ENCODE measurements at places on chromosomes 6 and 20. TPM values are rescaled to one million over a fixed set of nuclear protein-coding genes. Genes with fewer than 3 reads are reported as not detected.

DNA sequence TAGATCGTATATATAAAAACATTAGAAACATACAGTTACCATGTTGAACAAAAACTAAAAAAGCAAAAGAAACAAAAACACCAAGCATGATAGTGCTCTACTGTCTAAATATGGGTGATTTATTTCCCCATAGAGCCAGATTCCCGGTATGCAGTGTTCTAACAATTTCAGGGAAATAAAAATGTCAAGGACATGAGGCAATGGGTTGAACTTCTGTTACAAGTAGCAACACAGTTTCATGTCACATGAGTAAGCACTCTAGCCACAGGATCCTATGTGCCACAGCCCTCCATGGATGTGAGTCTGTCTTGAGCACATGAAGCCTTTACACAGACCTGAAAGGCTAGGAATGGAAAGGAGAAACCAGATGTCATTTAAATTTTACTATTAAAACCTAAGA lies 96.0 kb downstream of the MAP3K5 start:
- H3K4me1 ChIP-seq: no peaks in the 10 kb centered on the region
- peaks cover 33% of the 10 kb centered on the region for H3K36me3 ChIP-seq
- no peak overlapping the region for H3K4me3 ChIP-seq

- H3K36me3 ChIP-seq: no peaks in the 10 kb centered on the region
- no peak for DNase-seq
- H3K4me3 ChIP-seq: no peak overlapping the region
- peaks cover 4% of the 10 kb centered on the region for H3K27me3 ChIP-seq
Observed at GRCh38 chr20:57509665-57510237, 15.2 kb downstream of the CTCFL start.

DNA sequence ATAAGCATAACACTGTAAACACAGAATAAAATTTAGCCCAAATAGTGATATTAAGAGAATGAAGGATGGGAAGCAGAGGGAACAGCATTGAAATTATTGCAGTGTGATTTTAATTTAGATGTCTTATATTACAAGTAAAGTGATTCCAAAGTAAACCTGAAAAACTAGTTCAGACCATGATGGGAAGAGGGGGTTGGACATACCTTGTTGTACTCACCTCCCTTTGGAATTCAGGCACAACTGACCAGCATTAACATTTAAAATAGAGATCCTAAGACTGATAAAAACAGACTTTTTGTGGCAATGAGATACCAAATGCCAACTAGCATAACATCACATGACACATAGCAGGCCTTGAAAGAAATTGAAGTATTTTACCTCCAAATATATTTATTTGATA lies 262.6 kb upstream of the PRND start:
- DNase-seq: no peak
- no peak overlapping the region for H3K4me3 ChIP-seq
- no peaks in the 10 kb centered on the region for H3K36me3 ChIP-seq

DNA sequence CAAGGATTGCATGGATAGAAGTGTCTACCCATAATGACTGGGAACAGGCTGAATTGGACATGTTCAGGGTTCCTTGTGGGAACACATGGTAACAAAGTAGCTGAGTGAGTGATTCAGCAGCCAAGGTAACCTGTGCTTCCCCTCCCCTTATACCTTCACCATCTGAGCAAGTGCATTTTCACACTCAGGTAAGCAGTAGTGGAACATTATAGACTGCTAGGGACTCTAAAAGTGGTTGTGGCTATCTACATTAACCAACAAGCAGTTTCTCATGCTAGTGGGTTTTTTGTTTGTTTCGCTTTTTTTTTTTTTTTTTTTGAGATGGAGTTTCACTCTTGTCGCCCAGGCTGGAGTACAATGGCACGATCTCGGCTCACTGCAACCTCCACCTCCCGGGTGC lies 41.4 kb downstream of the KIZ start:
- H3K27ac ChIP-seq: no peak overlapping the region
- H3K4me3 ChIP-seq: no peak overlapping the region
- no peaks in the 10 kb centered on the region for H3K36me3 ChIP-seq

DNA sequence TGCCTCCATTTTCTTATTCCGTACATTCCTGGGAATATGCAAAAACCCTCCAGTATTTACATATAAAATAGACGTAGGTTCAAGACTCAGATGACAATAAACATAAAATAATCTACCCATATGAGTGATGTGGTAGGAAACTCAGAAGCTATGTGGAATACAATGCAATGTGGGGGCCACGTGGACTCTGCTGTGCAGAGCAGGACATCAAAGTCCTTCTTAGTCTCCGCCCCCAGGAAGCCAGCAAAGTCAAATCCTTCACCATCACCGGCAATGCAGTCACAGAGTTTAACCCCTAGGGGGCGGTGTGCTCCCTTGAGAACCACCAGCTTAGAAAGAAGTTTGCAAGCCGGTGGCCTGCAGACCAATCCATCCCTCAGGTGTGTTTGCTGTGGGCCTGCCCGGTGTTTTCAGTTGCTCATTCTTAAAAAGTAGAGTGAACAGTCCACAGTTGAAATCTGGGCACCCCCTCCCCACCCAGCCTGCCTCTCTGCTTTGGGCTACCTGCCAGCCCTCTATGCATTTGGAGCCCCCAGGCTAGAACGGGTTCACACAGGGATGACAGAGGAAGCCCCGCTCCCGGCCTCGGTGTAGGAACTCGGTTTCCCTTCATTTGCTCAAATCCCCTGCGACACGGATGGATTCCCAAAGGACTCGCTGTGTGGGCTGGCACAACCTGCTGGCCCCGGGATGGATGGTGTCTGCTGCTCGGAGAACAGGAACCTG lies 59.9 kb downstream of the SULF2 start:
- no peak overlapping the region for H3K4me3 ChIP-seq
- H3K27ac ChIP-seq: no peak overlapping the region
- peak; percentile 78 for DNase-seq
- H3K27me3 ChIP-seq: peaks cover 4% of the 10 kb centered on the region
- H3K4me1 ChIP-seq: peaks cover 36% of the 10 kb centered on the region

DNA sequence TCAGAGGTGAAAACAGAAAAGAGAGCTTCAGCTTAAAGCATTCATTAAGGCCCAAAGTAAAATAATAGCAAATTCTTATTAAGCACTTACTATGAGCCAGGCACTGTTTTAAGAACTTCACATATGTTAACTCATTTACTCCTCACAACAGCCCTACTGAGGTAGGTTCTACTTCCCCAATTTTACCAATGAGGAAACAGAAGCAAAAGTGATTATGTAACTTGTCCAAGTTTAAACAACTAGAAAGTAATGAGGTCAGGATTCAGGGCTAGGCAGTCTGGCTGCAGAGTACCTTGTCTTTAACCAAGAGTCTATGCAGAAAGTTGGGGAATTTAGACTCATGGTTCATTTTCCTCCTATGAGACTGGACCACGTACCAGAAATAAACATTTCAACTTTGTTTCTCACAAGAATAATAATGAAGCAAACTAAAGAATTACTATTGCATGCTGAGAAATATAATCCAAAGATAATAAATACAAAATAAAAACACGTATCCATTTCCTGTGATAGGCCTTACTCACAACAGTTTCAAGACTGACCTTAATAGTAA lies 3.8 kb downstream of the COL21A1 start:
- no peak overlapping the region for H3K4me3 ChIP-seq
- H3K27me3 ChIP-seq: peaks cover 10% of the 10 kb centered on the region
- no peak for DNase-seq
- H3K36me3 ChIP-seq: no peaks in the 10 kb centered on the region
- H3K27ac ChIP-seq: no peak overlapping the region

GRCh38 chr6:41367700-41368099 lies 32.3 kb downstream of the NCR2 start:
- peaks cover 23% of the 10 kb centered on the region for H3K4me1 ChIP-seq
- peaks cover 46% of the 10 kb centered on the region for H3K27me3 ChIP-seq
- H3K27ac ChIP-seq: no peak overlapping the region
- no peaks in the 10 kb centered on the region for H3K36me3 ChIP-seq
- DNase-seq: no peak

DNA sequence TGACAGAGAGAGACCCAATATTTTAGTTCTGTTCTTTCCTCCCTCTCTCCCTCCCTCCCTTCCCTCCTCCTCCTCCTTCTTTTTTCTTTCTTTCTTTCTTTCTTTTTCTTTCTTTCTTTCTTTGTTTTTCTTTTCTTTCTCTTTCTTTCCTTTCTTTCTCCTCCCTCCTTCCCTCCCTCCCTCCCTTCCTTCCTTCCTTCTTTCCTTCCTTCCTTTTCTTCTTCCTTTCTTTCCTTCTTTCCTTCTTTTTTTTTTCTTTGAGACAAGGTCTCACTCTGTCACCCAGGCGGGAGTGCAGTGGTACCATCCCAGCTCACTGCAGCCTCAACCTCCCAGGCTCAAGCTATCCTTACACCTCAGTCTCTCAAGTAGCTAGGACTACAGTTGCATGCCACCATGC lies 28.4 kb downstream of the ARHGAP40 start:
- H3K36me3 ChIP-seq: no peaks in the 10 kb centered on the region
- no peak overlapping the region for H3K4me3 ChIP-seq
- no peak overlapping the region for H3K27ac ChIP-seq
- no peaks in the 10 kb centered on the region for H3K27me3 ChIP-seq
- H3K4me1 ChIP-seq: no peaks in the 10 kb centered on the region

DNA sequence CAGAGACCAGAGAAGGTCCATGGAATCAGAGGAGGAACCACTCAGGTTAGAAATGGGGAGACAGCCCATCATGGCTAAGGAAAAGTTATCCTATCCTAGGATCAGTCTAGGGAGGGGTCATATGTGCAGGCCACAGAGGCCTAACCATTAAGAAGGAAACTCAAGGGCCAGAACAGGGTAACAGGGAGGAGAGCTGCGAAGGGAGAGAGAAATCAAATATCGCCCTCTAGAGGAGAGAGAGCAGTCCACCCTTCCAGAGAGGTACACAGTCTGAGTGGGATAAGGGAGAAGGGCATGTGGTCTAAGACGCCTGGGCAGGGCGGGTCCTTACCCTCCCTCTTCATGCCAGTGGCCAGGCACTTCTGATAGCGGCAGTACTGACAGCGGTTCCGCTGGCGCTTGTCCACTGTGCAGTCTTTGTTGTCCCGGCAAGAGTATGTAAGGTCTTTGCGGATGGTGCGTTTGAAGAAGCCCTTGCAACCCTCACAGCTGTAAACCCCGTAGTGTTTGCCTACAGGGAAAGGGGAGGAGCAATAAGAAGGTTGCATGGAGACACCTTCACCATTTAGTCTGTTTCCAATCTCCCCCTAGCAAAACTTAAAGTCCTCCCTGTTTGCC lies 2.9 kb downstream of the RXRB start:
- H3K27me3 ChIP-seq: no peaks in the 10 kb centered on the region
- no peak for DNase-seq
- peaks cover 13% of the 10 kb centered on the region for H3K4me1 ChIP-seq

DNA sequence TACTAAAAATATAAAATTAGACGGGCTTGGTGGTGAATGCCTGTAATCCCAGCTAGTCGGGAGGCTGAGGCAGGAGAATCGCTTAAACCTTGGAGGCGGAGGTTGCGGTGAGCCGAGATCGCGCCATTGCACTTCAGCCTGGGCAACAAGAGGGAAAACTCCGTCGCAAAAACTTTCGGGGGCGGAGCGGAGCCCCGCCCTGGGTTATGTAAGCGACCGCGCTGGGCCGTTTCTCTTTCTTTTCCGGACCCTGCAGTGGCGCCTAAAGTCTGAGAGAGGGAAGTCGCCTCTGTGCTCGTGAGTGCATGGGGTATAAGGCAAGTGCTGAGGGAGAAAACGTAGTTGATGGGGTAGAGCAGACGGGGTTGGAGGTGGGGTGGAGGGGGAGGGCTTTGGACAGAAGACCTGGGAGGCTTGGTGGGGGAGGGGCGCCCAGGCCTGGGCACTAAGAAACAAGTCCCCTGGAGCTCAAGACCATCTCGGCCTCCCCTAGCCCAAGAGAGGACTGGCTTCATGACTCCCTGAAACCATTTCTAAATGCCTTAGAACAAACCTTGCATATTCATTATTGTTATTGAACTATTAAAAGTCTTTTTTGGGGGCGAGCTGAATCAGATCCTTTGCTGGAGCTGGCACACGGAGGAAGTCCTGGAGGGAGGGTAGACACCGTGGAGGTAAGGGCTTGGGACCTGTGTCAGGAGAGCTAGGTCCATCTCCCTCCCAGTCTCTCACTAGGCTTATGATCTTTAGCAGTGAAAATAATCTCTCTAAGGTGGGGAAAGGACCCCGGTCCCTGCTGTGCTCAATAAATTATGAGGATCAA lies 2.7 kb upstream of the MICA start:
- H3K4me3 ChIP-seq: peak overlapping the region; percentile 74
- H3K27ac ChIP-seq: peak overlapping the region; percentile 85
- no peaks in the 10 kb centered on the region for H3K36me3 ChIP-seq
- no peaks in the 10 kb centered on the region for H3K27me3 ChIP-seq
- peaks cover 23% of the 10 kb centered on the region for H3K4me1 ChIP-seq

DNA sequence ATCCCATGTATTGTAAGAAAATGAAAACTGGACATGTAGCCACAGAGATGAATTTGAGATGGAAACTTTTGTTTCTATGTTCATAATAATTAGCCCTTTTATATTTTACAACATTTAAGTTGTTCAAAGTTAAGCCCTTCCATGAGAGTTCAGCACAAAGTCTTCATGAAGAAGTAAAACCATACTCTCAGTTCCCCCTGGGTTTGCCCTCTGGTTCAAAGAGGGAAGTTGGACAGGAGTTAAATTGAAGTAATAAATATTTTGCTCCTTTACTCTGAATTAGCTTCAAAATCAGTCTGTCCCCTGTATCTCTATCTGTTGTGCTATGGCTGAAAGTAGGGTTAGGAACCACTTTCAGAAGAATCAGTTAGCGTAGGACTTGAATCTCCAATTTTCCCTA lies 31.1 kb downstream of the PHACTR2 start:
- no peaks in the 10 kb centered on the region for H3K36me3 ChIP-seq
- no peak overlapping the region for H3K4me3 ChIP-seq
- H3K27ac ChIP-seq: no peak overlapping the region
- no peak for DNase-seq
- H3K27me3 ChIP-seq: no peaks in the 10 kb centered on the region
- no peaks in the 10 kb centered on the region for H3K4me1 ChIP-seq

DNA sequence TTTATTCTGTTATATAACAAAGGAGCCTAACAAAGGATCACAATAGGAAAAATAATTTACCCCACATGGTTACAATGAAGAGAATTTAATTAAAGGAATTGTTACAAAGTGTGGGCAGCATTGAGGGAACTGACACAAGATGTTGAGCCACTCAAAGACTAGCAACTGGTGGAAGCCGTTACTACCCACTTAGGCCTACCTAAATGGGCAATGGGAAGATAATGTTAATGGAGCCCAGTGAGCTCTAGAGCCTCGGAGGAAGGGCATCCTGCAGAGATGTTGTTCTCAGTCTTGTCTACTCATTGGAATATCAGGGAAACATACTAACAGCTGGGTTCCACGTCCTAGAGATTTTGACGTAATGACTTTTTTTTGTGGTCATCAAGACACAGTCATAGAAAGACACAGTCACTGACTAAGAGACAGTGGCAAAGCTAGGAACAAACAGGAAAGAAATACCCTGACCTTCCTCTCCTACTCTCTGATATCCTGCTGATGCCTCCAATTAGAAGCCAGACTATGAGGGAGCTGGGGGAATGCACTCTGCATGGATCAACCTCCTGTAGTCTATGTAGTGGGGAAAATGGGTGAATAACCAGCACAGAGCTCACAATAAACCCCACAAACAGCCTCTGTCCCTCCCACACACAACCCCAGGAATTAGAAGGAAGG lies 523.8 kb upstream of the FLRT3 start:
- H3K4me1 ChIP-seq: no peaks in the 10 kb centered on the region
- H3K4me3 ChIP-seq: no peak overlapping the region
- H3K36me3 ChIP-seq: no peaks in the 10 kb centered on the region
- no peak overlapping the region for H3K27ac ChIP-seq

HCK gene
- 0.33 TPM for total RNA-seq
